ENCODE measurements at places on chromosomes 3 and 15.
A peak's percentile ranks its signal among the peaks of the same experiment; 100 is the strongest.

DNA sequence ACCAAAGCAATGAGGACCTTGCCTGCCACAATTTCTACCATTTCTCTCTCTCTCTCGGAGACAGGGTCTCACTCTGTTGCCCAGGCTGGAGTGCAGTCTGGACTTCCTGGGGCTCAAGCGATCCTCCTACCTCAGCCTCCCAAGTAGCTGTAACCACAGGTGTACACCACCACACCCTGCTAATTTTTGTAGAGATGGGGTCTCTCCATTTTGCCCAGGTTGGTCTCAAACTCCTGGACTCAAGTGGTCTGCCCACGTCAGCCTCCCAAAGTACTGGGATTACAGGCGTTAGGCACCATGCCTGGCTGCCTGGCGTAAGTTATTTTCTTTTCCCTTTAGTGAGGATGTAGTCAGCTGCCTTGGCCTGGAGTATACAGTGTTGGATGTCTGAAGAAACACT, 37.7 kb upstream of the INO80 start:
- DNase-seq: no peak

DNA sequence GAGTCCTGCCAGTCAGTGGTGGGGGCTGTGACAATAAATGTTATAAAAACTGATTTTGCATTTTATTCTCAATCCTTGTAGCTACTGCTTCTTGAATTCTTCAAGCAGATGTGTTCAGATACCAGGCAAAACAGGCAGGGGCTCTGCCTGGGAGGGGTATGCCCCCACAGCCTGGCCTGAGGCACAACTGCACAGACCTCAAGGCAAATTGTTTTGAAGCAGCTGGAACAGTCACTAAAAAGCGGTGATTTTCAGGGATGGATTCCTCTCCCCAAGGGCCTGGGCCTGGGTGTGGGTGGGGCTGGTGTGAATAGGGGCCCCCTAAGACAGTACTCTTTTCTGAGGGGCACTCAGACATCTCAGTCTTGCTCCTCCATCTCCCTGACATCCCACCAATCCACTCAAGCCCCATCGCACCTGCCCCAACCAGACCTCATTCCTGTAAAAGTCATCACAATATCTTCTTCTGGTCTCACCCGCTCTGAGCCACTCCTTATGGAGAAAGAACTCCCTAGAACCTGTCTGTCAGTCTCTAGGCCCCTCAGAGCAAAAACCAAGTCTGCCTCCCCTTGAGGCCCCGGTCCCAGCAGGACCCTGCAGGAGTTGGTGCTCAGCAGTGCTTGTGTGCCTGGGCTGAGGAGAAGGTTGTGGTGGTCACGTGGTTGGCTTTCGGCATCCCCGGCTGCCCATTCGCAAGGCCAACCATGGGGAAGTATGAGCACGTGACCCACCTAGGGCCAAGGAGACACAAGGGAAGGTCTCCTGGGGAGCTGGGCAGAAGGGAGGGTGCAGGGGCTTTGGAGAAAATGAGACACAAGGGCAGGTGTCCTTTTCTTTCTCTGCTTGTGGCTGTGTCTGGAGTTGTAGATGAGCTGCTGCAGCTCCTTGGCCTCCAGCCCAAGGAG, 2.9 kb upstream of the PSTPIP1 start:
- no peak for DNase-seq

DNA sequence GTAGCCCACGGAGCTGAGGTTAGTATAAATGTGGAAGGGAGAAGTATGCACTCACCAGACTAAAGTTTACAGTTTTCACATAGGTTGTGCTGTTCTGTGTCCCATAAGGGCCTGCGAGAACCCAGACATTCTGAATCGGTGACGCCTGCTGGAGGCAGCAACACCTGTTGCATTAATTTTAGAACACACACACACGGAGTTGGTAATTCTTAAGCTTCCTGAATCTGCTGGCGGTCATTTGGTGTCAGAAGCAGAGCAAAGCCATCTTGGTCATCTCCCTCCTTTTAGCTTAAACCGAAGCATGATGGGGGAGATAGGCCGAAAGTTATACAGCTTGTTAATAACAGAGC, 41.1 kb upstream of the AP3B2 start:
- DNase-seq: no peak

- no peak for DNase-seq
These were observed 83.6 kb upstream of the SPATA12 start for GRCh38 chr3:56976651-56977560.

DNA sequence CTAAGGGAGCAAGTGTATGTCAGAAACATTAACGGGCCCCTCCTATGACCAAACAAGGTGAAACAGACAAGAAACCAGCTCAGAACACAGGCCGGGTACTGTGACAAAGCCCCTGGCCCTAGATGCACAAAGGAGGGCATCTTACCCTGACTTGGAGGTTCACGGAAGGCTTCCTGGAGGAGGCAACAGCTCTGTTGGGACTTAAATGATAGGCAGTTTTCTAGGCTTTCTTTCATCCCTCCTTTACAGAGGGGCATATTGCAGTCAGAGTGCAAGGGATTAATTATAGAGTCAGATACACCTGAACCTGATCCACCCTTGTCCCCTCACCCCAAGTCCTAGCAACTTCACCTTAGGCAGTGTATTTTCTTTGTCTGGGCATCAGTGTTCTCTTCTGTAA, 8.4 kb downstream of the EPHB3 start:
- no peak for DNase-seq

- DNase-seq: no peak
These were observed 469.7 kb downstream of the PDCD6IP start for GRCh38 chr3:34268032-34268709.

- DNase-seq: no peak
These were observed 7.2 kb downstream of the SNRPN start for GRCh38 chr15:24961967-24962366.

DNA sequence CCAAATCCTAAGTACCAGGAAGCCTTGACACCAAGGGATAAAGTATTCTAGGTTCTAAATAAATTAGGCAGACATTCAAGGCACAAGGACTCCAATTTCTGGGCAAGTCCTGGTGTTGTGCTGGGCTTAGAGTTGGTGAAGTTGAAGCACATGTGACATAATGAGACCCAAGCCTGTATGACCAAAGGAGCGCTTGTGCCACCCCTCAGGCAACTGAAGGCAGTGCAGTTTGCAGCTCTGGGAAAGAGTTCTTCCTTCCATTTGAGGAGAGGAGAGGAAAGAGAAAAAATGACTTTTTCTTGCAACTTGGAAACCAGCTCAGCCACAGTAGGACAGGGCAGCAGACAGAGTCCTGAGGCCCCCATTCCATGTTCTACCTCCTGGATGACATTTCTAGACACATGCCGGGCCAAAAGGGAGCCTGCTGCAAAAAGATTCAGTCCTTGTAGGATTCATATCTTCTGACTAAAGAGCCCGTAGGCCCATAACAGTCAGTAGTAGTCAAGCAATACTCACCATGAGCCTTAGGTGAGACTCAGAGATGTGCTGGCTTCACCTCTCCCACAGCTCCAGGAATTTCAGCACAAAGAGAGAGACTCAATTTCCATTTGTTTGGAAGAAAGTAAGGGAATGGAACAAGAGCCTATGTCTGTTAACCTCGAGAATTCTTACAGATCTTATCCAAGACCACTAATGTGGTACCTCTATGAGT, 588.8 kb upstream of the BCHE start:
- no peak for DNase-seq

DNA sequence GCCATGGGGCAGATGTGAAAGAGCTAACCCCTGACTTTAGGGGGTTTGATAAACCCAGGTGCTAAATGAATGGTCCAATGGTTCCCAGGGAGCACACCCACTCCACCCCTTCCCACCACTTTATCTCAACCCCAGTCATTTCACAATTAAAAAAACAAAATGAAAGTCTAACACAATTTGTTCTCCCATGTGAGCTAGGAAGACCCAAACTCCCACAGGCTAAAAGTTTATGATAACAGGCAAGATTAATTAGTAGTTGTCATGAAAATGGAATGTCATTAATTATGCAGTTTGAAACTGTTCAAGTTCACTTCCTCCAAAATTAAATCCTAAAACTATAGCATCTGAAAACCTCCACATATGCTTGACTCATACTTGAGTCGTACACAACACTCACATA, 63.3 kb upstream of the TPM1 start:
- DNase-seq: no peak

DNA sequence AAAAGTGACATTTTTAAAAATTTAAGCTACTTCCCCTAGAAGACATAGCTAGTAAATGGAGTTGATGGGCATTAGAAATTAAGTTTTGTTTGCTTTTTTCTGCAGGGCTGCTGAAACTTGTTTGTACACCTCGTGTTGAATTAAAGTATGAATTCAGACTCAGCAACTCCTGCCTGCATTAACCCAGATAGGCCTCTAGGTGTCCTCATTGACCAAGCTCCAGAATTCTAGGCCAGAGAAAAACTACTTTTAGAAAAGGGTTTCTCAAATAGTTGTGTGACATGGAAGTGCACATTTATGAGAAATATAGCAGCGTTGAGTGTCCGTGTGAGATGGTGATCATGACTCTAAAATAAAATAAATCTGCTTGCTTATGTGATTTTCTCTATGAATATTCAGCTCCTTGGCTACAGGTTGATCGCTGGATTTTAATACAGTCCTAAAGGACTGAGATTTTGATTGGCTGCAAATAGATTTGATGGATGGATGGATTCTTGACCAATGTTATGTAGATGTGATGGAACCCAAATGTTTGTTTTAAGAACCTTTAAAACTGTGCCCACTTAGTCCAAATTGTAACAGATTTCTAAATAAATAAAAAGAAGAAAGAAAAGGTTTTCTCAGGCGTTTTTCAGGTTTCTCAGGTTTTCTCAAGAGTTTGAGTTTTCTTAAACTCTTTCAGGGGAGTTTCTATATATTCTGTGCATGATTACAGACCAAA, 39.4 kb upstream of the LMOD3 start:
- DNase-seq: peak; percentile 6

- no peak for DNase-seq
These were observed 28.6 kb downstream of the SOX14 start for GRCh38 chr3:137792626-137793271.

GRCh38 chr15:60803059-60803458, 324.1 kb upstream of the ICE2 start:
- no peak for DNase-seq

DNA sequence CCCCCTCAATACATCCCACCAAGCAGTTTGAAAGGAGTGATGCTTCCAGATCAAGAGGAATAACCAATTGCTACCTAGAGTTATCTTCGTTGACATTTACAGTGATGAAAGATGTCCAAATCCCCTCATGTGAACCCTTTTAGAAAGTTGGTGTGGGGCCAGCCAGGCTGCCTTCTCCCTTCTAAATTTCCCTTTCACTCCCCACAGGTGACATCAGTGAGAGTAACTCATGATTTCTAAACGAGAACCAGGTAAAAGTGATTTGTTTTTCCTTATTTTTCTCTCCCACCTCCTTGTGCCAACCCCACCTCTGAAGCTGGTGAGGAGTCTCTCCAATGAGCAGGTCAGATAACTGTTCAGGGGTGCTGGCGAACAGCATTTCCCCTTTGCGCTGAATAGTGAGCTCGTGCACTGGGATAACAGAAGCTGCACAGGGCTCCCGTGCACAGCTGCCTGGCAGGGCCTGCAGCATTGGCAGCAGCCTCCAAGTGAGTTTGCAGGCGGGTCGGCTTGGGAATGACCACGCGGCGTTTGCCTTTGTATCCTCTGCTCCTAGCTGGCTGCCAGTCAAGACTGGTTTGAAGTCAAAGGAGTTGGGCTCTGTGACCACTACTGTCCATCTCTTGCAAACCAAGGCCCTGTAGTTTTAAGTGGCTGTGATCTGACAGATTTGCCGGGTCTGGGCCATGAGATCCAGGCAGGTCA, 70.2 kb upstream of the CORO2B start:
- DNase-seq: no peak

- no peak for DNase-seq
These were observed 400 bp downstream of the RAB43 start for GRCh38 chr3:129121016-129121791.

DNA sequence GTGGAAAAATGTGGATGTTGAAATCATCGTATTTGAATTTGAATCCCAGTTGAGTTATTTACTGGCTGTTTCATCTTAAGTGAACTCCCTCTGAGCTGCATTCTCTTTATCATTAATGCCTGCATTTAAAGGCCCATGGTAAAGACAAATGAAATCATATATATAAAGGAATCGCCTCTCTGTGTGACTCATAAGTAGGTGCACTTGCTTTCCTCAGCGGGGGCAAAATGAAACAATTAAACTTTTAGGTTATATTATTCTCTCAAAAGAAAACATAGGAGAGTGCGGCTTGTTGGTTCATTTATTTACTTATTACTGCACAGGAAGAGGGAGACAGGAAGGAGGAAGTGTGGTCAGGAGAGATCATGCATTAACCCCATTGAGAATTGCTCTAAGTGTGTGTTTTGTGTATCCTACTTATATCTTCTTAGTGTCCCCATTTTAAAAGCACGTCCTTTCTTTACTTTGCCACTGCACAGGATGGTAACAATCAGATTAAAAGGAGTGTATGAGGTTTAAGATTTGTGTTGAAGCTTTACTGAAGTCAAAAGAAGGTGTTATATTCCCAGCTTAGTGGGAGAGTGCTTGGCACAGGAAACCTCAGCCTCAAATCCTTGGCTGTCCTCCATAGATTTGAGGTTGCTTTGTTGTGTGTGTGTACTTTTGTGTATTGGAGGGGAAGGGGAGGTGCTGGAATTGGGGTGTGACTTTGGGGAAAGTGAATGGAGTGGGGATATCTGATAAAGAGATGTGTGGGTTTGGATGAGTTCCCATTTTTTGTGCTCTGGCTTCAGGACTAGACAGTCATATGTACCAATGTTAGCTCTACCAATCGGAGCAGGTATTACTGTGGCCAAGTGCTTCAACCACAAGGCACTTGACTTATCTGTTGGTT, 595.8 kb upstream of the NR2F2 start:
- no peak for DNase-seq

DNA sequence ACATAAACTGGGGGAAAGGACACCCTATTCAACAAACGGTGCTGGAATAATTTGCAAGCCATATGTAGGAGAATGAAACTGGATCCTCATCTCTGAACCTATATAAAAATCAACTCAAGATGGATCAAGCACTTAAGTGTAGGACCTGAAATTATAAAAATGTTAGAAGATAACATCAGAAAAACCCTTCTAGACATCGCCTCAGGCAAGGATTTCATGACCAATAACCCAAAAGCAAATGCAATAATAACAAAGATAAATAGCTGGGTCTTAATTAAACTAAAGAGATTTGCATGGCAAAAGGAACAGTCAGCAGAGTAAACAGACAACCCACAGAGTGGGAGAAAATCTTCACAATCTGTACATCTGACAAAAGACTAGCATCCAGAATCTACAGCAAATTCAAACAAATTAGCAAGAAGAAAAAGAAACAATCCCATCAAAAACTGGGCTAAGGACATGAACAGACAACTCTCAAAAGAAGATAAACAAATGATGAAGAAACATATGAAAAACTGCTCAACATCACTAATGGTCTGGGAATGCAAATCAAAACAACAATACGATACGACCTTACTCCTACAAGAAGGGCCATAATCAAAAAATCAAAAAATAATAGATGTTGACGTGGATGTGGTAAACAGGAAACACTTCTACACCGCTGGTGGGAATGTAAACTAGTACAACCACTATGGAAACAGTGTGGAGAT, 408.7 kb downstream of the CNTN6 start:
- no peak for DNase-seq

Data from stimulated activated CD4-positive, alpha-beta T cell treated with anti-CD3 and anti-CD28 coated beads, TNF-alpha, amount 100 ng/mL, for 48 hours (primary cell).